ENCODE measurements at places on chromosomes 7 and 10.

DNA sequence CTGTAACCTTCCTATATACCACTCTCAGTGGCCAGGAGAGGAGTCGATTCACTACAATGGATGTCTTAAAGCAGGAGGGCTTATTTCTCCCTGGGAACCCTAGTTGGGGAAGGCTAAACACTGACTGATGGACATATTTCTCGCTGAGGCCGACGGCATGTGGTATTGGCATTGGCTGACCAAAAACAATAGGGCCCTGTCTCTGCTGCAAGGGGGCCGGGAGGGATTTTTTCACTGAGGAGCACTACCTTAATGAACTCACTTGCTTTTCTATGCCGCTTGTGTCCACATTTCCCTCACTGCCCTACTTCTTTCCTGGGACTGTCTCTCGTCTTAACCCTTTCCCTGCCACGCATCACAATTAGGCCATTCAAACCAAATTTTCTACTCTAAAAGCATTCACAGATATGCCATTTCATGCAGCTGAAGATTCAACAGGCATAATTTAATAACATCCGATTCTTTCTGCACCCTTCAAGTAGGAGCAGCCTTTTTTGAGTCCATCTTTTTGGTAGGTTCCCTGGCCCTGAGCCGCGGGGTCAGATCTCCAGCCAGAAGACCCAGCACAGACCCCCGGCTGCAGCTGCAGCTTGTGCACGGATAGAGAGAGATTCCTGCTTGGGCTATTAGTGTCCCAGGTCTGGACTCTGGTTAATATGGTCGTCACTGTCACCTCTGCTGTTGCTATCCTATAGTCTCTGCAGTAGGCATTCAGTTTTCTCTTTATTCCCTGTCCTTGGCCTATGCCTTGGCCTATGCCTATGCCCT is 118.7 kb downstream of the HIPK2 start:
- no peak for DNase-seq

- peak; percentile 52 for DNase-seq
Measured at GRCh38 chr10:69407621-69408301, 9.0 kb downstream of the TACR2 start.

DNA sequence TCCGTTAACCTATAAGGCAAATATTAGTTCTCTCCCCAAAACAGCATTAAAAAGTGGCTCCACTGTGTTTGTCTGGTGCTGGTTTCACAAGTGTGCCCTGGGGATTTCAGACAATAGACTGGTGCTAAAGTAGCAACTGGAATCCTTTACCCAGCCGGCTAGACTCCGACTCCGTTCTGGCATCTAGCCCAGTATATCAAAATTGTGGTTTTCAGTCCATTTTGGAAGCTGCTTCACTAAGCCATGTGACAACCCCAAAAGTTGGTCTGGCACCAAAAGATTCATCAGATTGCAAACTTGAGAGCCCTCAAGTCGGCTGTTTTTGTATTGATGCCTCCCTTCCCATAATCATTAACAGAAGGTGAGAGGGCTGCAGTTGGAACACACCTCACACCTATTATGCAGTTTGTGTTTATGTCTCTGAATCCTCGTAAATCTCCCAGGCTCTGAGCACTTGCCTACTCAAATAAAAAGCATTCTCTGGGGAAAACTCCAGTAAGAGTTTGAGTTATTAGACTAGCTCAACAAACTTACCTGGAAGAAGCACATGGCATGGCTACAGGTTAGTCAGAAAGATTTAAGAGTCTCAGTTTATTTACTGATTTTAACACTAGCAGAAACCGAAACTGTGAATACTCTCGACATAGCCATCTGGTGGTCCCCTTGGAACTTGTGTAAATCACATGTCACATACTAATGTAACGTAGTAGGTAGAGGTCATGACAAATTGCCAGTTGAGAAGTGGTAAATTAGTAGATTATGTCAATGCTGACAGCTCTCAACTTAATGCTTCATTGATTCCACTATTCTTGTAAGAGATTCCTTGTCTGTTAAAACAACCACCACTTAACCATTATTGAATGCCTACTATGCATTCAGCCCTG is 14.8 kb upstream of the WNT16 start:
- no peak for DNase-seq

DNA sequence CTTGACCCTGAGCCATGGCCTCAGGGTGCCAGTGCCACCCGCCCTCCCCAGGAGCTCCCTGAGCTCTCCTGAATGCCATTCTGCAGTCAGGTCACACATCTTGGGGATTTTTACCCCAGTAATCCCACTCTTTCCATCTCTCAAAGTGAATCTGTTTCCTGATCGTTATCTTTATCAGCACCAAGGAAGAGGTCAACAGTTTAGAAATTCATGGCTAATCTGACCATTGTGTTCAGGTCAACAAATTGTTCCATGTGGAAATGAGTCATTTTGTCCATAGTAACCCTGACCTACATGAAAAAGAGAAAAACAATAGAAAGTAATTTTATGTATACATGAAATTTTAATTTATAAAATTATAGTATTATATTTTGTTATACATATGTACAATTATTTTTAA is 28.8 kb upstream of the ZNF488 start:
- no peak for DNase-seq

DNA sequence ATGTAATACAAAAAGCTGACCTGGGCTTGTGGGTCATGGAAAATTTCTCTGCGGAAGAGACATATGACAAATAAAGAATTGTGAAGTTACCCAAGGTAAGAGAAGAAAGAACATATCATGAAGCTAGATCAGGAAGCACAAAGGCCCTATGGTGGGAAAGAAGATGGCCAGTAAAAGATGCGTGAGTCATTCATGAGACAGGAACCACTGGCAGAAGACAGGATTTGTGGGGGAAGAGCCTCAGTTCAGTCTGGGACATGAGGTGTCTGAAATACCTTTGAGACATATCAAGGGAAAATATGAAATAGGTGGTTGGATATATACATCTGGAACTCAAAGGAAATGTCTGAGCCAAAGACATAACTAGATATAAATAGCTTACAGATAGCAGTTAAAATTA is 27.7 kb upstream of the AMPH start:
- DNase-seq = no peak

DNA sequence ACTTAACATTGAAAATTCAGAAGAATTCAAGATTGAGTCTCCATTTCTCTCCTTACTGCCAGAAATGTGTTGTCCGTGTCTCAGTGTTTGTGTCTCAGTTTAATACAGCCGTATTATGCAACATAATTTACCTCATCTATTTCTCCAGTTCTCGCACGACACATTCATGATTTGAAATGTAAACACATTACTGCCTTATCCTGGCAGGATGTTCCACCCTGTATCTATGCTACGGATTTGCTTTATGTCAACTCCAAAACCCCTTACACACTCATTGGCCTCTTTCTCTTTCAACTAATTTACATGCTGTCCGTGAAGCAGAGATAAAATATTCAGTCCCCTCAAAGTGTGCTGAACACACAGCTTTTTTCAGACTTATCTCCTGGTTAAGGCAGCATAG is 653.7 kb upstream of the SEMA3D start:
- DNase-seq = no peak

DNA sequence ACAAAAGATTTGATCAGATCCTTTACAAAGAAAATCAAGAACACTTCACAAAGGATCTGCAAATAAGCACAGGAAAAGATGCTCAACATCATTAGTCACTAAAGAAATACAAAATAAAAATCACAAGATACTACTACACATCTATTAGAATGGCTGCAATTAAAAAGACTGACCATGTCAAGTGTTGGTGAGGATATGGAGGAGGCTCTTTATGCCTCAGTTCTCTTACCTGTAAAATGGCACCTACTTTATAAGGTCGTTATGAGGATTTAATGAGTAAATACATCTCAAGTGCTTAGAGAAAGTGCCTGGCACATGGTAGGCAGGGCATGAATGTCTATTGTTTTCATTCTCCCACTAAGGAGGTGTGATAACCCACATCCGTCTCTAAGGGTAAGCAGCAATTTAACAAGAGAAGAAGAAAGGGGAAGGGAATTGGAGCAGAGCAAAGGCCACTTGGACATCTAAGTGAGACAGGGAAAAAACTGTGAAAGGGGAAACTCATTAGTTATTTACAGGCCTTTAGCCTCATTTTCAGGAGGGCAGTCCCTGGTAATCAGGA is 157.5 kb upstream of the NFE2L3 start:
- no peak for DNase-seq

DNA sequence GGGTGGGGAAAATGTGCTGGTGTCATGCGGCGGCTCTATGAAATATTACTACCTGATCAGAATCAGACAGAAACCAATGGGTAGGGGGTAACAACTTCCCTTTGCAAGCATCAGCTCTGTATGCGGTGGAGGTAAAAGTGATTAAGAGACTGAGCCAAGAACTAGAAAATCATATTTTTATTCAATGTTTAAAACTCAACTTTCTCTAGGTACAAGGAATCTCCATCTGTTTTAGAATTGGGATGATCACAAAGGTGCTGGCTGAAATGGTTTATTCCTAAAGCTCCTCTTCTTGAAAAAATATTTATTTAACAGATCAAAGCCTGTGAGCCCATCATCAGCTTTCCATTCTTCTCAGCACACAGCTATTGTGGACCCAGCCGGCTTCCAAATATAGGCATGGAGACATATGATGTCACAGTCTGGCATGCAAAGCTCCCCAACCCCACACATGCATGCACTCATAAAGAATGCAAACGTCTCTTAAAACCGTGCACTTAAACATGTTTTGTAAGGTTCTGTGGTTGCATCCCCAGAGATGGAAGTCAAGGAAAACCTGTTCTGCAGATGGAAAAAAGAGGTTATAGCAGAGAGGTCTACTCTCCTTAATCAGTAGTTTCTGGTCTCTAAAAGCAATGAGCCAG is 126.0 kb downstream of the SKIDA1 start:
- no peak for DNase-seq

DNA sequence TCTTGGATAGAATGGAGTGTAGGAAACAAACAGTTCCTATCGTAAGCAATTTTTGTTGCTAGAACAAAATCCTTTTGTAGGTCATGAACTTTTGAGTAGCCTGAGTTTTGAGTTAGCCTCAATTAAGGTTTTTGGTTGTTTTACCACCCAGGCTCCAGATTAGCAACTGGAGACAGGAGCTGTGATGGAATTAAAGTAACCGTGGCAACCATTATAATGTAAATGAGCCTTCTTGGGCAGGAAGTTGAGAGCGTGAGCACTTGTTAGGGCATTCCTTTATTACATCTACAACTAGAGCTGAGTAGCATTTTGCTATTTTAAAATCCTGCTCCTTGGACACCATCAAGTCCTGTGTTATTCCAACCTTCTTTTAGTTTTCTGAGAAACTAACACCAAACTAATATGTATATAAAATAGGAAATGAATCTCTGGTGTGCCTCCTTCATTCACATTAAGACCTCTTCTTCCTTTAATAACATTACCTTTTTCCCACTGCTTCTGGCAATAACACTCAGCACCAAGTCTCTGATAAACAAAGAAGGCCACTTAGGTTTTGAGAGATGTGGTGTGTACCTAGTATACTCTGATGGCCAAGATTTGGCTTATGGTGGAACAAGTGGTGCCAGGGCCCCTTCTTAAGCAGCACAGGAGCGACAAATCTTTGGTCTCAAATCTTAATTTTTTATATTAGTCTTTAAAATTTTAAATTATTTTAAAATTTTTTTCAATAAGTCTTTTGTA is 34.0 kb downstream of the AHCYL2 start:
- no peak for DNase-seq

GRCh38 chr7:8371742-8372141 is 61.7 kb upstream of the NXPH1 start:
- DNase-seq = no peak

DNA sequence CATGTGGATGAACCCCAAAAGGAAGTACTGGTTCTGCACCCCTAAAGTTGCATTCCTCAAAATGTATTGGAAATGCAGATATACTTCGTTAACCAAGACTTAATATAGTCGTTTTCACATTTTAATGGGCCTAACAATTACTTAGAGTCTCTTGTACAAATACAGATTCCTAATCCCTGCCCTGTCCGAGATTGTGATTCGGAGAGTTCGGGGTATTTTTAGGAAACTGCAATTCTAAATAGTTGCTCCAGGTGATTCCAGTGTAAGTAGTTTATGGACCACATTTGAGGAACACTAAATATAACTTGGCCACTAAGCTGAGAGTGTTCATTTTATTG is 830 bp downstream of the TRUB1 start:
- no peak for DNase-seq

GRCh38 chr7:30683816-30684215 is 1.6 kb upstream of the CRHR2 start:
- no peak for DNase-seq

DNA sequence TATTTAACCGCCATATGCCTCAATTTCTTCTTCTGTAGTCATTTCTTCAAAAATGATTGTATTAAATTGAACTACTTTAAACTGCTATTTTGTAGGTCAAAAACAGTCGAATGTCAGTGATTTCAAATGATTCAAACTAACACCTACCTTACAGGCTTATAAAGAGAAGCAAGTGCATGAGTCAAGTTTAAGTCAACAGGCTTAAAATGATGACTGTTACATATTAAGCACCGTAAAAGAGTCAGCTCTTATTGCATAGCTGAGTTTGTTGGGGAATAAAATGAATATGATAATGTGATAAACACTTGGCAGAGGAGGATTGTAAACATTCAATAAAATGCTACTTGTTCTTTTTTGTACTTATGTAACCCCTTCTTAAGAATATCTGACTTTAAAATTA is 90.1 kb upstream of the ANKRD1 start:
- DNase-seq = no peak

DNA sequence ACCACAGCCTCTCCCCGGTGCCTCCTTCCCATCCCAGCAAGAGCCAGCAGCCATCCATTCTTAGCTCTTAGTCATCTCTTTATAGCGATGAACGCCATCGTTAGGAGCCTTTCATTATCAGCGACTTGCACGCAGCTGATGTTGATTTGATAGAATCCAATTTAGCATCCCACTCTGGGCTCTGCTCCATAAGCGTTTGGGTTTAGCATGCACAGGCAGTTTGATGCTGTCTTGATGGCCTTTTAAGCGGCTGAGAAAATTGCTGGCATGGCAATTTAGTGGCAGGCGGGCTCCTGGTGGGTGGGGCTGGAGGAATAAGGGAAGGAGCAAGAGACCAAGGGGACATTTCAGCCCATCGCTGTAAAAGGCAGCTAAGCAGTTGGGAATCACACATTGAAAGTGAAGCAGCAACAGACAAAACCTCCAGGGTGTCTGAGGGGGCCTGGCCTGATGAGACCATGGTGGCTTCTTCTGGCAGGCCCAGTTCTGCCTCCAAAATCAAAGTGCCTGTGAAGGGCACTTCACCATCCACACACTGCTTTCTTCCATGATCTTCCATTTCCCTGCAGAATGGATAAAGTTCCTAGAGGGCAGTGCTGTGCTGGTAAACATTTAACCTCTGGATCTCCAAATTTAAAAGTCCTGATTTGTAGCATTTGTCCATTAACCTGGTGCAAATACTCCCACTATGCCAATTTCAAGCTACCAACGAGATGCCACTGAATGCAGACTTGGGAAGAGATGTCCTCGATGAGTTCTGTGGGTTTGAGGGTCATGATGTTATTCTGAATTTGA is 107.8 kb upstream of the PLXNA4 start:
- DNase-seq = no peak

GRCh38 chr7:117769085-117769484 is 104.2 kb downstream of the CTTNBP2 start:
- no peak for DNase-seq

DNA sequence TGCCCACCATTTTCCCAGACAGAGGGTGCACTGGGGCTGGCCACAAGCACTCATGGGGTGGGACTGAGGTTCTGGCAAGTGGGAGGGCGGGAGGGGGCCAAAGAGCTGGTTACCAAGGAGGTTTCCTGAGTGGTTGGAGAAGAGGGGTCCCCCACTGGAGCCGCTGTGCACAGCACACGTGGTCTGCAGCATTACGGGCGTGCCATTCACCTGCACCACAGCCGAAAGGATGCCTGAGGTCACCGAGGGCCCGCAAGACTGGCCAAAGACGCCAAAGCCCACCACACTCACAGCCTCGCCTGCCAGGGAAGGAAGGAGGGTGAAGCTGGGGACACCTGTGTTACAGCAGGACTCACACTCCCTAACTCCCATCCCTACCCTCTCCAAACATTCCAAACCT is 3.9 kb downstream of the TYSND1 start:
- no peak for DNase-seq
